Caco-2 (cell line): ENCODE measurements at places on chromosomes 11 and 22.
A peak's percentile ranks its signal among the peaks of the same experiment; 100 is the strongest.

- DNase-seq: no peak
Measured at GRCh38 chr11:62794201-62794775, 2.5 kb upstream of the TMEM223 start.

- DNase-seq: no peak
Measured at GRCh38 chr22:46824980-46825544, 62.6 kb downstream of the TBC1D22A start.

DNA sequence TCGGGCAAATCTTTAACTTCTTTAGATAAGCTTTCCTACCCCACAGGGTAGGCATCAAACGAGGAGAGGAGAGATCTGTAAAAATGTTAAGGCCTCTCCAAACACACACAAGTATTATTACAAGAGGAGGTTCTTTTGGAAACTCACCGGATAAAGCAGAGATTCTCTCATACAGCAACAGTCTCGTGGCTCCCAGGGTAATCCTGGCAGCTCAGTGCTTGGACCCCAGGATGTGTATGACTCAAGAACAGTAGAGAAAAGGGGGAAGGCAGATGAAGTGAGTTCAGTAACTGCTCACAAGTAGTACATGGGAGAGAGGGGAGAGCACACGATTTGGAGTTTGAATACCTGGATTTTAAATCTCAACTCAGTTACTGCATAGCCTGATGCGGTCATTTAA lies 120.9 kb downstream of the FEZ1 start:
- DNase-seq: no peak

DNA sequence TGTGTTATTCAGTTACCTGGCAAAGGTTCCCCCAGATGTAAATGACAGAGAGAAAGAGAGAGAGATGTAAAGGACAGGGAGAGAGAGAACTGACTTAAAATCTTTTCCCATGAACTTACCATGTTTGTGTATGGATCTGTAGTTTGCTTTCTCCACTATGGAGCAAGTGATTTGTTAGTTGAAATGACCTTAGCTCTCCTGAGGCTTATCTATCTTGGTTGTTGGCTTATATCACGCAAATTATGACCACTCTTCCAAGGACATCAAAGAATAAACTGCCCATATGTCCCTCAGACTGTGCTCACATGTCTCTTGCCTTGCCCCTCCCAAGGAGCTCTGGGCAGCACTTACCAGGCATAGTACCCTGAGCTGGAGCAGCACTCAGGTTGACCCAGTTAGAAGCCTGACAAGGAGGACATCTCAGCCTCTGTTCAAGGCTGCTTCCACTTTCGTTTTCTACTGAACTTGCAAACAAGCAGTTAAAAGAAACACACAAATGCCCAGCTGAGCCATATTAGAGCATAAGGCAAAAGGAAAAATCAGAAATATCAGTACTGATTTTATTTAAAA lies 95.3 kb upstream of the RCN1 start:
- DNase-seq: no peak

DNA sequence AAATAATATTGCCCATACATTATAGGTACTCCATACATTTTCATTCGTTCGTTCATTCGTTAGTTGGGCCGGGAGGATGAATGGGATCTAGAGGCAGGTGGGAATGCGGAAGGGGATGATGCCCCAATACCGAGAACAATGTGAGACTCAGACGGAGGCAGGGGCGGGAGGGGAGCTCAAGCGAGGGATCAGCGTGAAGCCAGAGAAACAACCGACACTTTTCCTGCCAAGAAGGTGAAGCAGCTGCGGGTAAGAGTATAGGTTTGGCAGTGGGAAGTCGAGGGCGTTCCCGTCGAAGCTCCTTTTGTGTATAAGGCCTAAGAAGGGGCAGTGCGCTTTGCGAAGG lies 1.1 kb upstream of the ARHGEF17 start:
- DNase-seq: no peak

GRCh38 chr11:79367844-79368243 lies 73.0 kb downstream of the TENM4 start:
- DNase-seq: no peak

- DNase-seq: peak; percentile 95
Measured at GRCh38 chr11:1309498-1310317, at the start of gene TOLLIP. TSS of gene TOLLIP (minus strand) at chr11:1309632. CDS start at chr11:1309498, 134 bp downstream.

GRCh38 chr22:50272044-50272802 lies 2.0 kb upstream of the MAPK11 start:
- no peak for DNase-seq

GRCh38 chr11:114354076-114354475 lies 46.2 kb downstream of the C11orf71 start:
- DNase-seq: no peak

DNA sequence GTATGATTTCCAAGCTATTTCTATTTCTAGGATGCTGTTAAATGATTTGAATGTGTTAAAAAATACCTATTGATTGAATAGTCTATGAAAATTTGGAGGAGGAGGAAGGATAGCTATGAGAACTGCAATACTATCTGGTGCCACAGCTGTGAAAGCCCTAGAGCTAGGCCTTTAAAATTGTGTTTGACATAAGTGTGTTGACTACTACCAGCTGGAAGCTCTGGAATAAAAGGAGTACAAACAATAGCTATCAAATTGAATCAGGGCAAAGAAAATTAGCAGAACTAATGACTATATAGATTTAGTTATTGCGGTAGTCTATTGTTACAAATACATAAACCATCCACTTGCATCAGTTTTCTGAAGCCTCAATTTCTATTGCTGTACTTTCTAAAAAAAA lies 124.8 kb upstream of the CNTN5 start:
- no peak for DNase-seq

DNA sequence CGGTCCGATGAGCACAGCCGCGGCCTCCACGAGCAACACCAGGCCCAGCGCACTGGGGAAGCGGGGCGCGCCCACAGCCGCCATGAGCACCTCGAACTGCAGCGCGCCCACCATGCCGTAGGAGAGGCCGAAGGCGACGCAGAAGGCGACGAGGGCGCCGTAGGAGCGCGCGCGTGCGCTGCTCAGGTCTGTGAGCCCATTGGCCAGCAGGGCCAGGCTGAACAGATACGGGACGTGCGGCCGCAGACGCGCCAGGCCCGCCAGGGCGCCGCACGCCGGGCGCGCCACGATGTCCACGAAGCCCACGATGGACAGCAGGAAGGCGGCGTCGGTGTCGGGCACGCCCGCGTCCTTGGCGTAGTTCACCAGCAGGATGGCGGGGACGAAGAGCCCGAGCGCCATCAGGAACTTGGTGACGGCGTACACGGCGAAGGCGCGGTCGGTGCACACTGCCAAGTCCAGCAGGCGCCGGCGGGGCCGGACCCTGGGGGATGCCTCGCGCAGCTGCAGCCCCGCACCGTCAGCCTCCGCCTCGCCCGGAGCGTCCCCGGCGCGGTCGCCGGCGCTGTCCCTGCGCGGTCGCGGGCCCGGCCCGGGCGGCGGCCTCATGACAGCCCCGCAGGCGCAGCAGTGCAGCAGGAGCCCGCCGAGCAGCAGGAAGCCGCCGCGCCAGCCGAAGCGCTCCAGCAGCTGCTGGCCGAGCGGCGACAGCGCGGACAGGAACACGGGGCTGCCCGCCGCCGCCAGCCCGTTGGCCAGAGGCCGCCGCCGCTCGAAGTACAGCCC lies 2.9 kb downstream of the SLC16A8 start:
- no peak for DNase-seq

DNA sequence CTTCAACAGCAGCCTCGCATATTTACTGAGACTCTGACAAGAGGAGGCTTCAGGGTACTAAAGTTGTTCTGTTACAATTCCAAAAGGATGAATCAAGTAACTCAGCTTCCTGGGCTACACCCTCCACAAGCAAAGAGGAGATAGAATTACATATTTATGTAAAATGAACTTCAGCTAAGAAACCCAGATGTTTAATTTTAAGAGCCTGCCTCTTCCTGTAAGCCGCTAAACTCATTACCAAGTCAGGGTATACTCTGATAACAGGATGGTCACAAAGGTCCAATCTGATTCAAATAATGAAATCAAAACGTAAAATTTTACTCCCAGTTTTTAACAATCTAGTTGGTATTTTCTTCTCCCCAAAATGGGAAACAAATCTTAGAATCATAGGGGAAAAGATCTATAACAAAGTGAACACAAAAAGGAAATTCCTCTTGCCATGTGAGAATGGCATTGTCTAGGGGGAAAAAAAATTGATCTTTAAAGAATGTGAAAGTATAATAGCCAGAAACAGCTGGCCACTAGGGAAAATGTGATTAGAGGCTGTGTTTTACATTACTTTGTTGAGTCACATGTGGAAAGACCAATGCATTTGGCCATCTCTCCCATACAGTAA lies 30.9 kb downstream of the CHEK2 start:
- no peak for DNase-seq

- no peak for DNase-seq
Measured at GRCh38 chr11:12016246-12016645, 7.8 kb upstream of the DKK3 start.

GRCh38 chr11:78019808-78020207 lies 3.3 kb downstream of the KCTD14 start:
- no peak for DNase-seq

DNA sequence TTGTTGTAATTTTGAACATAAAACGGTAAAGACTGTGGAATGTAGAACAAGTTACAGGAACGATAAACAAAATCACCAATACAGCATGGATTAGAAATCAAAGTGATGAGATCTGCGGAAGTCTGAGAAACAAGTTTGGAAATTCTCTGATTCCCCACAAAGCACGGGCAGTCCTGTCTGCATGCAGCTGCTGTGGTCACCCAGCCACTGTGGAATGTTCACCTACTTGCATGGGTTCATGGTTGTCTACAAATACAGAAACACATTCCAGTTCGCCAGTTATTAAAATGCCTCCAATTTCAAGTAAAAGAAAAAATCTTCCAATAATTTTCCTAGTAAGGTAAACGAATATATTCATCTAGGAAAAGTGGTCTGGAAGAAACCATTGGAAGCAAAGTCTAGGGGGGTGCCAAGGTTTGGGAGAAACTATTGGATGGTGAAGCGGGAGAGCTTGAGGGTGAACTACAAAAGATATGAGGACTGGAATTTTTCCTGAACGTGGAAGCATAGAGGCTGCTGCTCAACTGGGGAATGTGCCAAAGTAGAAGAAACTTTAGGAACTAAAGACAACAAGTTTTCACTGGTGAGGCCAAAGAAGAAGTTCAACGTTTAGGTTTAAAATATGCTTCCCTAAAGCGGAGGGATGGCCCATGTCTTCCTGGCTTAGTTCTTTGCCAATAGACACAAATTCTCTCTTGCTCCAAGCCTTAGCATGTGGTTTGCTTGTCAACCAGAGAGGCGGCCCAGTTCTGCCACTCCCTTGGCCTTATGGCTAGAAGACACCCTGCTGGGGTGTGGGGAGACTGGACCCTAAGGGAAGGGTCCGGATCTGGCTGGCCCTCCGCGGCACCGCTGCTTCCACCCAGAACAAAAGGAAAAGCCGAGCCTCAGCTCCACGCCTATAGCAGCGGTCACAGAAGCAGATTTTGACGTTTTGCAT lies 70.2 kb downstream of the CTTN start:
- DNase-seq: no peak

- no peak for DNase-seq
Measured at GRCh38 chr22:42928969-42929837, 72.1 kb upstream of the ARFGAP3 start.

- DNase-seq: no peak
Measured at GRCh38 chr11:120500414-120501071, 11.0 kb upstream of the GRIK4 start.
